ENCODE measurements at places on chromosomes 12 and 14. TPM values are rescaled to one million over a fixed set of nuclear protein-coding genes. Genes with fewer than 3 reads are reported as not detected.

OR6C76 gene
- polyA plus RNA-seq, result not detected

SYNDIG1L gene
- not detected for polyA plus RNA-seq

TCL1B gene
- not detected for polyA plus RNA-seq

SLC38A1 gene
- polyA plus RNA-seq, result 76.8 TPM

OASL gene
- 0.49 TPM for polyA plus RNA-seq

ACVRL1 gene
- 7.8 TPM for polyA plus RNA-seq

MAP3K12 gene
- 43.9 TPM for polyA plus RNA-seq

TMEM253 gene
- polyA plus RNA-seq, result 0.75 TPM

GDF3 gene
- polyA plus RNA-seq, result not detected

TSPAN19 gene
- not detected for polyA plus RNA-seq

IL23A gene
- not detected for polyA plus RNA-seq

CKB gene
- polyA plus RNA-seq, result 74.7 TPM

GALNT8 gene
- polyA plus RNA-seq, result 0.02 TPM

GZMB gene
- not detected for polyA plus RNA-seq

PIANP gene
- 0.59 TPM for polyA plus RNA-seq

FAM234B gene
- polyA plus RNA-seq, result 2.8 TPM

WIF1 gene
- polyA plus RNA-seq, result not detected

Measured in BJ (cell line).